ENCODE measurements at places on chromosomes 16 and 17.

- no peak for DNase-seq
These were observed 12.0 kb downstream of the GALK1 start for GRCh38 chr17:75752802-75753513.

DNA sequence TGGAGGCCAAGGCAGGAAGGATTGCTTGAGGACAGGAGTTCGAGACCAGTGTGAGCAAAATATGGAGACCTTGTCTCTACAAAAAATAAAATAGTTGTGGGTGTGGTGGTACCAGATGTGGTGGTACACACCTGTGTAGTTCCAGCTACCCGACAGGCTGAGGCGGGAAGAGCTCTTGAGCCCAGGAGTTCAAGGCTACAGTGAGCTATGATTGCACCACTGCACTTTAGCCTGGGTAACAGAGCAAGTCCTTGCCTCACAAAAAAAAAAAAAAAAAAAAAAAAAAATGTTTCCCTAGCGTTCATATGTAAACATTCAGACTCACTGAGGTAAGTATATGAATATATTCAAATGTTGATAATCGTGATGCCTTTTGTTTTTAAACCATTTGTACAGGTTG, 39.5 kb downstream of the CLUH start:
- DNase-seq, result no peak

- no peak for DNase-seq
These were observed 130.6 kb downstream of the DYNLRB2 start for GRCh38 chr16:80671281-80671849.

- DNase-seq, result no peak
These were observed 9.9 kb downstream of the CASC3 start for GRCh38 chr17:40150276-40150675.

DNA sequence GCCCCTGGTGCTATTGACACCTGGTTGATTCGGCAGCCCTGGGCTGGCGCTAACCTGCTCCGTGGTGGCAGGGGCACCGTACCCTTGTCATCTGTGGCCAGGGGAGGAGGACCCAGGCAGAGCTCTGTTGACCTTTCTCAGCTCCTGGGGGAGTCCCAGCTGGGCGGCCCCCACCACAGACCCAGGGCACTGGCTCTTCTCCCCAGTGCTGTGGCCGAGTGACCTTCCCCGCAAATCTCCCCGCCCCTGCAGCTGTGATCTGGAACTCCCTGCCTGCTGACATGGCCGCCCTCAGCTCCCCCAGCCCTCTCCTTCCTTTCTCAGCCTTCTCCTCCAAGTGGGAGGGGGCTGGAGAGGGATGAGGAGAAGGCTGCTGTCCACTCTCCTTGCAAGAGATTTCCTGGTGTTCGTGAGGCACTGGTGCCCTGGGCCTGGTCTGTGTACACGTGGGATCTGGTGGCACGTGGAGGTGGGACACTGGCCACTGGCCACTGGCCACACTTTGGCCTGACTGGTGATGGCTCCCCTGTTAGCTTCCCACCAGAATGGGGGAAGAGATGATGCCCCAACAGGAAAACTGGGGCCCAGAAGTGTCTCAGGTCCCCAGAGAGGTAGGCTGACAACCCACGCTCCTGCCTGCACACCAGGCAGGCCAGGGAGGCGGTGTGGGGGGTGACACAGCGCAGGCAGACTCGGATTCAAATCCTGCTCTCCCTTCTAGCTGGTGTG, 8.2 kb downstream of the FMNL1 start:
- no peak for DNase-seq

GRCh38 chr17:74635418-74635817, 11.9 kb upstream of the CD300E start:
- DNase-seq, result peak; percentile 38

- no peak for DNase-seq
These were observed 95.2 kb downstream of the SPACA3 start for GRCh38 chr17:33086878-33087277.

DNA sequence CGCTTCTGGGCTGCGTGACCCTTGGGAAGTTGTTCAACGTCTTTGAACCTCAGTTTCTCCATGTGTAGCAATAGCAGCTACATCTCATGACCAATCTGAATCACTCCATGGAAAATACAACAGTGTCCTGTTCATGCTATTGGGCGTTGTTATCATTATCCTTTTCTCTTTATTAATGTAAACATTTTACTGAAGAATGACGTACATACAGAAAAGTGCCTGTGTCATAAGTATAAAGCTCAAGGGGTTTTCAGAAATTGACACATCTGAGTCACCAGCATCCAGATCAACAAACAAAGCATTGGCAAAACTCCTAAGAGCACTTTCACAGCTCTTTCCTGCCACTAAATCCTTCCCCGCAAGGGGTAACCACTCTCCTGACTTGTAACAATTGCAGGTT, 438.4 kb downstream of the XYLT1 start:
- no peak for DNase-seq

GRCh38 chr16:87321336-87322107, 4.3 kb upstream of the C16orf95 start:
- DNase-seq, result no peak

- no peak for DNase-seq
These were observed 36.0 kb upstream of the PVALEF start for GRCh38 chr17:81129289-81129688.
